ENCODE measurements at places on chromosomes 13 and 19. TPM values are rescaled to one million over a fixed set of nuclear protein-coding genes. Genes with fewer than 3 reads are reported as not detected.

GRCh38 chr13:45218689-45219088 lies 17.8 kb upstream of the KCTD4 start:
- no peak overlapping the region for H3K27ac ChIP-seq
- no peak overlapping the region for H3K4me3 ChIP-seq
- peaks cover 2% of the 10 kb centered on the region for H3K36me3 ChIP-seq
- H3K27me3 ChIP-seq: no peaks in the 10 kb centered on the region

- H3K4me3 ChIP-seq: no peak overlapping the region
- no peaks in the 10 kb centered on the region for H3K4me1 ChIP-seq
- no peaks in the 10 kb centered on the region for H3K27me3 ChIP-seq
- H3K36me3 ChIP-seq: peaks cover 7% of the 10 kb centered on the region
- no peak overlapping the region for H3K27ac ChIP-seq
Observed at GRCh38 chr13:33869005-33869404, 51.1 kb downstream of the RFC3 start.

DNA sequence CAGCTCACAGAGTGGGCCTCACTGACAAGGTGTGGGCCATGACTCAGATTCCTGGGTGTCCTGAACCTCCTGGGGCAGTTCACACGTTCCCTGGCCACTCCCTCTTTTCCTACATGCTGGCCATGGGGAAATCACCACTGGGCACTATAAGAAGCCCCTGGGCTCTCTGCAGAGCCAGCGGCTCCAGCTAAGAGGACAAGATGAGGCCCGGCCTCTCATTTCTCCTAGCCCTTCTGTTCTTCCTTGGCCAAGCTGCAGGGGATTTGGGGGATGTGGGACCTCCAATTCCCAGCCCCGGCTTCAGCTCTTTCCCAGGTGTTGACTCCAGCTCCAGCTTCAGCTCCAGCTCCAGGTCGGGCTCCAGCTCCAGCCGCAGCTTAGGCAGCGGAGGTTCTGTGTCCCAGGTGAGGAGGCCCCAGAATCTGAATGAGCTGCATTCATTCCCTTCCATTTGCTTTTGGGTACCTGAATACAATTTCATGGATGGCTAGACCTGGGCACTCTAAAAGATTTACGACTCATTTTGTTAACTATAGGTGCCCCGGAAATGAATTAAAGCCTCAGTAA lies at the start of gene OLFM4:
Gene OLFM4 (plus strand): TSS at position 177 of the 567 bp plus-strand sequence. CDS start 24 bp downstream, at position 201.
- no peak within 1 kb of the TSS for H3K4me3 ChIP-seq
- no peaks in the 10 kb centered on the region for H3K36me3 ChIP-seq
- no peak within 1 kb of the TSS for H3K27ac ChIP-seq

DNA sequence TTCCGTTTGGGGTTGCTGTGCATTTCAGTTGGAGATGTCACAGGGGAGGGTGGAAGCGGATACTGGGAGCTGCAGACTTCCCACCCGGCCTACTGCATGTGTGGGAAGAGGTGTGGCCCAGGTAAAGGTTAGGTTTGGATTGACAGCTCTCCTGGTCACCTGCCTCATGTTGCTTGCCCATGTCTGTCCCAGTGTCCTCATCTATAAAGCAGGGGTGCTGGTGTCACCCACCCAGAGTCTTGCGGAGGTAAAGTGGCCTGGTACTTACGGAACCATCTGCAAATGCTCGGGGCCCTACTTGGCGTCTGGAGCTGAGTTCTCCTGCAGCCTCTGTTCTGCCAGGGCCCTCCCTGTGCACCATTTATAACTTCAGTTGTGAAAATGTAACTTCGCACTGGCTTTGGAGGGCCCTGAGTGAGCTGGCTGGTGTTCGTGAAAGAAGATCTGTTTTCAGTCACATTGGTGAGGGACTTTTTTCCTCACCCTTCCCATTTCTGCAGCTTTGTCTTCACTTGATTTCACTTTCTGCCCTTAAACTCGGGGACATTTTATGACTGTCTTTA lies 65.1 kb upstream of the TEX29 start:
- H3K27me3 ChIP-seq: no peaks in the 10 kb centered on the region
- no peak overlapping the region for H3K4me3 ChIP-seq
- peaks cover 71% of the 10 kb centered on the region for H3K36me3 ChIP-seq
- peaks cover 2% of the 10 kb centered on the region for H3K4me1 ChIP-seq
- DNase-seq: no peak

- DNase-seq: no peak
- H3K4me3 ChIP-seq: no peak overlapping the region
- H3K27ac ChIP-seq: no peak overlapping the region
- peaks cover 2% of the 10 kb centered on the region for H3K4me1 ChIP-seq
Observed at GRCh38 chr19:28239270-28239669, 973.7 kb downstream of the UQCRFS1 start.

DNA sequence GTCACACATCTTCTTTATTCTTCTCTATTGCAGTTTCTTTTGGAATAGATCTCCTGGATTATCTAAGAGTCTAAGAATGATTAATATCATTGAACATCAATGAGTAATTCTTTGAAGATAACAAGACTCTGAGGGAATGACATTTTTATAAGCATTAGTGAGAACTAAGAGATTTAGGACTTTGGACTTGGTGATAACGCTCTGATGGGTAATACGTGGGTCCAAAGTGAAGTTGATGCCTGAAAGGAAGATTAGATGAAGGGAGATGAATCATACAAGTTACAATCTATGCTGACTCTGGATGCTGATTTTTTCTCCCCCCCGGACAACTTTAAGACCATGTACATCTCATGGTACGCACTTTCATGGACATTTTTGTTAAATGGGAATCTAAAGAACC lies 364.5 kb downstream of the GPC5 start:
- no peak overlapping the region for H3K4me3 ChIP-seq
- H3K4me1 ChIP-seq: no peaks in the 10 kb centered on the region
- DNase-seq: no peak
- no peaks in the 10 kb centered on the region for H3K36me3 ChIP-seq

DNA sequence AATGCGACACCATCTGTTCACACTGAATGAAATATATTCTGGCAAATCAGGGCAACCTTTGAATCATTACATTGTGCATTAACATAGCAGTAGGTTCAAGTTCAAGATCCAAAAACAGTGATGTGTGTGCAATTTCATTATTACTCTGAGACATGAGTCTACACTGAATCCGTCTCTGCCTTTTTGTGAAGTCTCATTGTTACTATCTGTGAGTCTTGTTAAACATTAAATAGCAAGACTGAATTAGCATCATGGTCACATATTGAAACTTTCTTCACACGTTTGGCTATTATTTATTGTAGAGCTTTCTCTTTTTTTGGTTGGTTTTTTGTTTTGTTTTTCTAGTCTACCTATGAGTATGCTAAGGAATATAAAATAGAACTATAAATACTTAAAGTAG lies 117.1 kb upstream of the SLITRK5 start:
- no peak overlapping the region for H3K4me3 ChIP-seq
- no peak for DNase-seq
- no peaks in the 10 kb centered on the region for H3K36me3 ChIP-seq
- no peaks in the 10 kb centered on the region for H3K4me1 ChIP-seq
- H3K27ac ChIP-seq: no peak overlapping the region
- H3K27me3 ChIP-seq: no peaks in the 10 kb centered on the region

NKPD1 gene
- total RNA-seq: 0.17 TPM

- peak overlapping the region; percentile 88 for H3K27ac ChIP-seq
- H3K27me3 ChIP-seq: no peaks in the 10 kb centered on the region
- DNase-seq: peak; percentile 73
- H3K36me3 ChIP-seq: peaks cover 62% of the 10 kb centered on the region
- peak overlapping the region; percentile 12 for H3K4me3 ChIP-seq
Observed at GRCh38 chr19:54154603-54155345, 4.7 kb downstream of the LENG1 start.

KCNRG gene
- total RNA-seq: 0.42 TPM

All from activated CD4-positive, alpha-beta T cell treated with anti-CD3 and anti-CD28 coated beads, Interleukin-2, amount 10 ng/mL, durations not matched to agents 7 days and 5 days (primary cell).